ENCODE measurements at places on chromosomes 3 and 15.

DNA sequence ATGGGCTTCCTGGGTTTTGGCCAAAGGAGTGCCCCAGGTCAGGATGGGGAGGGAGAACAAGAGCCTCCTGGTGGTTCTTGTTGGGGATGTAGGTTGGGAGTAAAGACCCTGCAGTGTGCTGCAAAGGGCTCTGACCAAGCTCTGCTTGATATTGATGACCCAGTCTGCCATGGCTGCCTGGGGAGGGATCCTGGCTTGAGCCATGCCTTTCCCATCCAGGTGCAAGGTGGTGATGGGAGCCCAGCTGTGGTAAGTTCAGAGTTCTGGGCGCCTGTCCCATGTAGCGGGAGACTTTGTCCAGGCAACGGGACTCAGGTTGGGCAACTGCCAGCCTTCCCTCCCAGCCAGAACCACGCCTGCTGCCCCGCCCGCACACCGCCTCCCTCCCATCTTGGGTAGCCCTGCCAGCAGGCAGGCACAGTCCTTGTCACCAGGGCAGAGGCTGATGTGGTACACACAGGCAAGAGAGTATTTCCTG is 2.6 kb downstream of the GNAI2 start:
- no peak for DNase-seq

DNA sequence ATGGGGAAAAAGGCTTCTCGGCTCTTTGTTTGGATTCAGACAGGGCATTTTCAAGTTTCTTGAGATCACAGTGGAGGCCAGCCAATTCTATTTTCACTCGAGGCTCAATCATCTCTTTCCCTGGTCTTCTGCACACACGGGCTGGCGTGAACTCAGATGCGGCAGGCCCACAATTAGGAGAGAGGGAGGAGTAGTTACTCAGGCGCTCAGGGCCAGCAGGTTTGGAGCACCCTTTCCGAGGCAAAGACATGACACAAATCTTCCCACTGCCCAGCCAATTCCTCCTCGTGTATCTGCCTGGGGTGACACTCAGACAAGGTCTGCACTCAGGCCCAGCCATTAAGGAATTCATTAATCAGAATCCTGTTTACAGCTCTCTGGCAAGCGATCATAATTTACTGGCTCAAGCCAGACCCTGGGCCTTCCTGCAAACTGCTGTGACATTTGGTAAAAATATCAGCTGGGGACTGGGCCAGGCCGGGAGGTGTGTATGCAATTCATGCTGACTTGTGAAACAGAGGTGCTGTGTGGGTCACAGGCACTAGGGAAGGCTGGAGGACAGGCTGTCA is 68.1 kb upstream of the TLE3 start:
- no peak for DNase-seq

- no peak for DNase-seq
Observed at GRCh38 chr3:111963424-111963823, 15.4 kb upstream of the ABHD10 start.

- DNase-seq, result no peak
Observed at GRCh38 chr3:31704591-31705179, 172.0 kb downstream of the STT3B start.

All from activated CD4-positive, alpha-beta T cell treated with anti-CD3 and anti-CD28 coated beads, Interleukin-2, amount 50 U/mL, for 4 hours (primary cell).